KG1 (cell line): ENCODE measurements at places on chromosomes 6 and 20.

DNA sequence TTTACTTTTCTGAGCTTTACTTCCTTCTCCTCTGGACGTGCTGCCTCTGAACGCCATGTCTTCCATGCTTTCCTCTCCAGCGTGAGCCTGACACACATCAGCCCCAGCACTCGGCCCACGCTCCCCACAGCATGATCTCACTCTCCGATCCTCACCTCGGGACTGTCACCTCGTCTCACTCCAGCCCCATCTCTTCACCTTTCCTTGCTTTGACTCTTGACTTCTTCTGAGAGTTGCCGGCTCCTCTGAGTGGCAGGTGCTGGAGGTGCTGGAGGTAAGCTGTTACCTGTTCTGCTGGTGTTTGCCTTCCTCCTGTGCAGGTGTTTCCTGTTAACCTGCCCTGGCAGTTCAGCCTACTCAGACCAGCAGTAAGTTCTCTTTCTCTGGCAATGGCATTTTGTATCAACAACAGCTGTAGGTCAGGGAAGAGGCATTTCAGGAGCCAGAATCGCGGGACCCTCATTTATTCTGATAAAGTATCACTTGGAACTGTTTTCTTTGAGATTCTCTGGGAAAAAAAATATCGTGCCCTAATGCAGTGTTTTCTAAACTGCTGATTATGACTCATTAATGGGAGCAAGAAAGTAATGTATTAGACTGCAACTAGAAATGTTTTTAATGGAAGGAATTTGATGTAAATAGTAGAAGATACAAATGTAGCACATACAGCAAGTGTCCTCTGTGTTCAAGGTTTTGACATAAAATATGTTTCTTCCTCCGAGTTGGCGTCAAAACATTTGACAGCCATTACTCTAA is 106.5 kb downstream of the ARID1B start:
- no peak for DNase-seq

DNA sequence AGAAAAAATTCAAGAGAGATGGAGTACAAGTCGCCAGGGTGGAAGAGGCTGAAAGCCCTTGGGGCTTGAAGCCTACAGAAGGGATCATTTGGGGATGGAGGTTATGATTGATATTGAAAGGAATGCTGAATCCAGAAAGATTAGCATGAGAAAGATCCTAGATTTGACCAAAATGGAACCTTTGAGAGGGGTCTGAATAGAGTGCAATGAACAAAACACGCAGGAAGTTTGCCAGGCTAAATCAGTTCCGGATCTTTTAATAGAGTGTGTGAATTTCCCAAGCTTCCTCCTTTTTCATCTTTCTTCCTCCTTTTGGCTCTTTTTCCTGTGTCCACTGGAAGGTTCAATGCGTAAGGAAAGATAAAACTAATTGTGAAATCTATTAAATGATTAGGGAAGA is 15.3 kb downstream of the IPCEF1 start:
- DNase-seq, result no peak

- DNase-seq, result peak; percentile 85
Measured at GRCh38 chr6:24283043-24283985, 74.5 kb downstream of the DCDC2 start.

GRCh38 chr6:87736809-87737540 is 34.9 kb upstream of the AKIRIN2 start:
- no peak for DNase-seq

GRCh38 chr20:19056909-19057308 is 155.5 kb upstream of the SLC24A3 start:
- no peak for DNase-seq

GRCh38 chr20:60653111-60653845 is 598.8 kb upstream of the CDH4 start:
- DNase-seq, result no peak

DNA sequence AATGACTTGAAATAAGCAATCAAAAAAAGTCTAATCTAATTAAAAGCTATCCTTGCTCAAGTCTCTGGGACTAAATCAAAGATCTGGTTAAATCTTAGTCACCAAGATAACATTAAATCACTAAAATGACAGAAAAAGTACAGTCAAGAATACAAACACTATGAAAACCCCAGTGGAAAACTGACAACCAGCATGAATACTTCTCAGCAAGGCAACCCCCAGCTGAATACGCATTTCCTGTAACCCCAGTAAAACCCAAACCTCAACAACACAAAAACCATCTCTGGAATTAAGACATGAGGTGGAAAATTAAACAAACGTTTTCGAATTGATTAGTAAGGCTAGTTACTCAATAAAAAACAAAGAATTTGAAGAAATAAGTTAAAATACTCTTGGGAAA is 23.7 kb upstream of the ZC3H12D start:
- DNase-seq, result no peak
